ENCODE measurements at places on chromosomes 2 and 18.

DNA sequence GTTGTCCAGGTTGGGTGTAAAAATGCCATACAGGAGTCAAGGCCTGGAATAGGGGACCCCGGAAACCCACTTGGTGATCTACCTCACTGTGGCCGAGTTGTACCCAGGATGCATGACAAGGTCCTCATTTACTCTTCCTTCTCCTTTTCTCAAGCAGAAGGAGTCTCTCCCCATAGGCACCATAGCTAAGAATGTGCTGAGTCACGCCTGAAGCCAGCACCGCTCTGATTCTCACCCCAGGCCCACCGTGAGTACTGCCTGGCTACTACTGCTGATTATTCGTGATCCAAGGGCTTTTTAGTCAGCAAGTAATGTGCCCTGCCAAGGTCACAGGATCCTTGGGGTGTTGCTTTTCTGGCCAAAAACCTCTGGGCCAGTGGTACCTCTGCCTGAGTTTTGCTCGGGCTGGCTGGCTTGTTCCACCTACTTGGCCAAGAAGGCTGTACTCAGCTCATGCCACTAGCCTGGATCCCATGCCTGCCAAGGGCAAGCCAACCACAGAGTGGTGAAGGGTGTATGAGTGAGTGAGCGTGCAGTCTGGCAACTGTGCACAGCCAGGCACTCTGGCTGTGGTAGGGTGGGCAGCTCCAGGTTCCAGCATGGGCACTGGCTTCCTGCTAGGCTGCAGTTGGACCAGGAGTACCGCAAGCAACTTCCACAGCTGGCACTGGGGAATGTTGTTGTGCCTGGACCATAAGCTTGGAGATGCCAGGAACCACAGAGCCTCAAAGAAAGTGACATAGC is 650.1 kb upstream of the VRK2 start:
- DNase-seq: no peak

GRCh38 chr18:13382954-13383827 is 164.6 kb downstream of the LDLRAD4 start:
- no peak for DNase-seq

DNA sequence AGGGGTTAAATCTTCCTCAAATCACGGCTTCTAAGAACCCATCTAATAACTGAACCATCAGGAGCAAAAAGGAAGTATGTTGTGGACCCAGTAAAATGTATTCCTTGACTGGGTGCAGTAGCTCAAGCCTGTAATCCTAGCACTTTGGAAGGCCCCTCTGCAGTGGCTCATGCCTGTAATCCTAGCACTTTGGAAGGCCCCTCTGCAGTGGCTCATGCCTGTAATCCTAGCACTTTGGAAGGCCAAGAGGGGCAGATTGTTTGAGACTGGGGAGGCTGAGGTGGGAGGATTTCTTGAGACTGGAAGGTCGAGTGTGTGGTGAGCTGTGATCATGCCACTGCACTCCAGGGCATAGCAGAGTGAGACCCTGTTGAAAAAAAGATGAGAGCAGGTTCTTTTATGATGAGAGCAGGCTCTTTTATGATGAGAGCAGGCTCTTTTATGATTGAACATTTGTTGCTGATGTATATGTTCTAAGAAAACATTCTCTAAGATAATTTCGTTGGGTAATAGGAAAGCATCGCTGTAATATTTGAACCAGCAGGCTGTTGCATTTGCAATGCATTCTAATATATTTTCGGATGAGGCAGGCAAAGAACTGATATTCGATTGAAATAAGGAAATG is 3.5 kb upstream of the PARD6G start:
- no peak for DNase-seq

- no peak for DNase-seq
Measured at GRCh38 chr18:11750581-11751310, 61.7 kb downstream of the GNAL start.

DNA sequence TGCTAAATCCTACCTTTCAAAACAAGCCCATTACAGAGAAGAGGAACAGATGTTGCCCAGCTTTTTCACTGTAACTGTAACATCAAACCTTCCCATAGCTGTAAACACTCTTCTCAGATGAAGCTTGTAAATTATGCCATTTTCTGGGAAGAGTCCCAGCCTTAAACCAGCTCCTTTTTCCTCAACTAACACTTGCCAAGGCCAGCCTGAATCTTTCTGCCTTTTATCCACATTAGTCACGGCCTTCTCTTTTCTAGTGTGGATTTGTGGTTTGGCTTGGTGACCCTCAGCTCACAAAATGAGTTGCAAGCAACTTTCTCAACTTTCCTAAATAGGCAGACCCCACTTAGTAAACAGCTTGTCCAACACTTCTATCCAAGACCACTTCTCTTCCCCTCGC is 90.2 kb downstream of the CABLES1 start:
- no peak for DNase-seq

GRCh38 chr18:1014509-1014908 is 109.8 kb downstream of the ADCYAP1 start:
- no peak for DNase-seq

- peak; percentile 82 for DNase-seq
Measured at GRCh38 chr2:26970244-26970927, at the start of gene MAPRE3. TSS of gene MAPRE3 (plus strand) at chr2:26970637. CDS start at chr2:27022219, 51,582 bp downstream.

DNA sequence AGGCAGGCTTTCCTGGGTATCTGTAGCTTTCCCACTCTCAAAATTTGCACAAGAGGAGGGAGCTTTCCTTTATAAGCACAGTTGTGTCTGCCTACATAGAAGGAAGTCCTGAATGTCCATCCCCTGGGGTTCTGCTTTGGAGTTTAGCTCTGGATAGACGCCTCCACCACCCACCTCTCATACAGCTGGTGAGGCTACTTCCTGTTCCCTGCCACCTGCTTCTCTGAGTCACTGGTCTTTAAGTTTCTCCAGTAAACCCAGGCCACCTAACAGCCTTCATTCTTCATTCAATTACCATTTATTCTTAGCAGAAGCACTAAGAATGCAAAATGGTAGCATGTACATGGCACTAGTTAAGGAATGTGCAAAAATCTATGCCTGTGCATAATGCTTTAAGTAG is 407.8 kb downstream of the CDH2 start:
- DNase-seq: no peak

DNA sequence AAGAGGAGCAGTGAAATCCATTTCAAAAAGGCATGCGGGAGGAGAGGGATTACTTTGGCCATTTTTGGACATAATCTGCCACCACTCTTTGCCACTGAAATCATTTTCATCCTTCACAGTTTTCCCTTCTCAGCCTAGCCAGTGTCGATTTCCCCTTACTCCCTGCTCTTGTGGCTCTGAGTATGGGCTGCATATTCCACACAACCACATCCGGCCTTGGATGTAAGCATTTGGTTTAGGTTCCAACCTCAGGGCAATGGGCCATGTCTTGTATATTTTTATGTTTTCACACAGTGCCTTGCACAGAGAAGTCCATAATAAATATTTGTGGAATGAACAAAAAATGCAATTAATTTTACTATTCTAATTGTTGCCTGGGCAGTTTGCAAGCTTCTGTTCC is 7.7 kb upstream of the SERPINE2 start:
- no peak for DNase-seq

DNA sequence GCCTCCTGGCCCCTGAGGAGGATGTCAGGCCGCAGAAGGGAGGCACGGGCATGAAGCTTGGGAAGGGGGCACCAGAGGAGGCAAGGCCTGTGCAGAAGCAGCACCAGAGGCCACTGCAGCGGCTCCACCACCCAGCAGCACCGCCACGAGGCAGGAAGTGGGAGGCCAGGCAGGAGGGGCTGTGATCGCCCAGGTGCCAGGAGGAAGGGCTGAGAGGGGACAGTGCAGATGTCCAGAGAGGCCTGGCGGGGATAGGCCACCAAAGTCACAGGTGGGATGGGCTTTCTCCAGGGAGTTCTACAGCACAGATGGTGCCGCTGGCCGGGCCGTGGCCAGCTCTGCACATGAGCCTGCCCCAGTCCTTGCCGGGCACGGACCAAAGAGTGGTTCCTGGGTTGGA is 6.0 kb upstream of the ALPI start:
- DNase-seq: no peak

- no peak for DNase-seq
Measured at GRCh38 chr2:88582030-88582429, 45.2 kb downstream of the EIF2AK3 start.

DNA sequence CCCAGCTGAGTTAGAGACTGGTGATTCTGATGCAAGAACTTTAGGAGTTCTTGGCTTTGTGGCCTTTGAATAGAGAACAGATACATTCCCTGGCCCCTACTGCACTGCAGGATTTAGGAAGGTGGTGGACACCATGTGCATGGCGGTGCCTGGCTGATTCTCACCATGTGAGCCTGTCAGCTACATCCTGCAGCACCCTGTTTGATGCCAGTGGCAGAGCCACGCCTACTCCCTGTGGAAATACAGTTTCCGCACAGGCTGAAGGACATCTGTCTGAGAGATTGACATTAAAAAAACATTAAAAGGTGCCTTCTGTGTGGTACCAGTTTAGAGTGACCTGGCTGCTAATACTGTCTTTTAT is 50.0 kb downstream of the KCNE4 start:
- DNase-seq: no peak

GRCh38 chr2:26347286-26347865 is 787 bp upstream of the ADGRF3 start:
- no peak for DNase-seq

DNA sequence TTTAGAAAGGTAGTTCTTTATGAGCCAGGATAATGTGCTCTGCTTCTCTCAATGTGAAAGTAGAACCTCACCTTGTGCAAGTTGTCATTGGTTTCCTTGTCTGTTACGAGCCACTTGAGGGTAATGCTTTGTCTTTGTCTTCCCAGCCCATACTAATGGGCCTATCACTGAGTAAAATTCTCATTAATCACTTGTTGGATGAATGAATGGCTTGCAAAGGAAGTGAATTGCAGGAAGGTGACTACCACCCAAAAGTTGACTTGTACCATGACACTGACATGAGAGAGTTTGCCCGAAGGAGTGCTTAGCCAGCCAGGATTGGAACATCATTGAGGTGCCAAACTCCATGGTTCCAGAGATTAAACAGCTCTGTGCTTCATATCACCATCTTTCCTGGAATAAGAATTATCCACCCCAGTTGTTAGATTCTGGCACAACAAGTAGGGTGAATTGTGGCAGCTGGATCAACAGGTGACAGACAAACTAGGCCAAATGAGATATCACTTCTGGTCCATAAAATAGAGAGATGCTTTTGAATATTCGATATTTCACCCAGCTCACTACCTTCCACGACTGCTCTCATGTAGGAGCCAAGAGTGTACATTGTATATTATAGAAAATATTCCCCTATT is 20.5 kb upstream of the CD28 start:
- DNase-seq: no peak

DNA sequence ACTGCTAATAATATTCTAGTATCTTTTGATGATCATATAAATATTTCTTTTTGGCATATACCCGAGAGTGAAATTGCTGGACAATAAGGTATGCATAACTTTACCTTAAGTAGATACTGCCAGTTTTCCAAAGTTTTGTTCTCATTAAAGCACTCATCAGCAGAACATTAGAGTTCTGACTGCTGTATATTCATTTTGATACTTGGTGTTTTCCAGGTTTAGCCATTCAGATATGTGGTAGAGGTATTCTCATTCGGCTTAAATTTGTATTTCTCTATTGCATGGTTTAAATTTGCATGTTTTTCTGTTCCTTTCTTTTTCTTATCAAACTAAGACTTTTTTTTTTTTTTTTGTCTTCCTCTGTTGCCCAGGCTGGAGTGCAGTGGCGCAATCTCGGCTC is 18.2 kb downstream of the CYBRD1 start:
- DNase-seq: no peak

GRCh38 chr18:68283834-68284233 is 431.1 kb downstream of the TMX3 start:
- DNase-seq: no peak

GRCh38 chr2:25586726-25587144 is 86.6 kb downstream of the DTNB start:
- DNase-seq: peak; percentile 41

- DNase-seq: peak; percentile 75
Measured at GRCh38 chr2:235270956-235271355, 222.9 kb upstream of the AGAP1 start.

DNA sequence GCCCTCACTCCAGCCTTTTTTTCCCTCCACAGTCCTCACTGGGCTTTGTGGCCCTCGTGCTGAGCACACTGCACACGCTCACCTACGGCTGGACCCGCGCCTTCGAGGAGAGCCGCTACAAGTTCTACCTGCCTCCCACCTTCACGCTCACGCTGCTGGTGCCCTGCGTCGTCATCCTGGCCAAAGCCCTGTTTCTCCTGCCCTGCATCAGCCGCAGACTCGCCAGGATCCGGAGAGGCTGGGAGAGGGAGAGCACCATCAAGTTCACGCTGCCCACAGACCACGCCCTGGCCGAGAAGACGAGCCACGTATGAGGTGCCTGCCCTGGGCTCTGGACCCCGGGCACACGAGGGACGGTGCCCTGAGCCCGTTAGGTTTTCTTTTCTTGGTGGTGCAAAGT is 39.4 kb downstream of the STEAP3 start:
- DNase-seq: no peak

DNA sequence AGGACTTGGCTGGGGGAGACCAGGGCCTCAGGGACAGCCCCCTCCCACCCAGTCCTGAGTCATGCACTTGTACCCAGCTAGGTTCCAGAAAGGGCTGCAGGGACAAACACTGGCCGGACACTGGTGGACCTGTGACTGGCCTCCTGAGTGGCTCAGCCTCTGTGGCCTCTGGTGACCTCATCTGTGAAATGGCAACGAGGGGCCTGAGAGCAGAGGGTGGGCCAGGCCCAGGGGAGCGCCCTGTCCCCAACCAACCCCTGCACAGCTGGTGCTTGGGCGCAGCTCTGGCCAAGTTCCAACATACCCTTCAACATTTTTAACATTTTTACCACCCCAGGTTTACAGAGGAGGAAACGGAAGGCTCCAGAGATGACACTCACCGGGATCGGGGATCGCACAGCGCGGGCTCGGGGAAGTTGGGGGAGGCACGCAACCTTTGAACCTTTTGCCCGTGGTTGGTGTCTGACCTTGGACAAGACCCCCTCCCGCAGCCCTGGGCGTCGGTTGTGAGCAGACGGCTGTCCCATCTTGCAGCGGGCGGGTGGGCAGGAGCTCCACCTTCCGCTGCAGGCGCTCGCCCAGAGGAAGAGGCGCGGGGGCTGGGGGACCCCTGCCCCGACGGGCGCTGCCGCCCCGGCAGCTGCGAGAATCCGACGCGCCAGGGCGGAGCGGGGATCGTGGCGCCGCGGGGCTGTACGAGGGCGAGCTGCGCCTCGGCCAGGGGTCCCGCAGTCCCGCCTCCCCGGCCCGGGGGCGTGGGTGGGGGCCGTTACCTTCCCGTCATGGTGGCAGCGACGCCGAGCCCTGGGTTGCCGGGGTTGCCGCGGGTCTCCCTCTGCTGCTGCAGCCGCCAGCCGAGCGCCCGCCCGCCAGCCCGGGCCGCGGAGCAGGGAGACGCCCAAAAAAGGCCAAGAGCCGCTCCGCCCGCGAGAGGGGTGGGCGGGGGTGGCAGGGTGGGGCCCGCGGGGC is 805 bp downstream of the LIMS2 start:
- DNase-seq: no peak

GRCh38 chr18:70046796-70047195 is 99.1 kb upstream of the CD226 start:
- no peak for DNase-seq

DNA sequence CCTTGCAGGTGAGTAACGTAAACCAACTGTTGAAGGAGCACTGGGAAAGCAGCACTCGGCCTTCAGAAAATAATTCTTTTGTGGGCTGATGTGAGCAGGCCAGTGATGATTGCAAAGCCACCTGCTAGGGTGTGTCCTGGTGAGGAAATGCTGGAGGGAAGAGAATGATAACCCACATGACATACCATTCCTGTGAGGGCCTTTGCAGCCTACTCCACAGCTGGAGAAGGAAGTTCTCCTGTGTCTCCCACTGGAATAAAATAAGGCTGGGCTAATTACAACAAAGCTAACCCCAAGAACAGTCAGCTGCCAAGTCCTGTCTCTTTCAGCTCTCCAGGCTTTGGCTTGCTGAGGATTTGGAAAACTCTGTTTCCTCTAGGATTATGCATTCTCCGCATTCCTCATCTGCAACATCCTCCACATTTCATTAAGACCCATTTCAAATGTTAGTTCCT is 16.7 kb upstream of the DSG1 start:
- DNase-seq: no peak
